ENCODE measurements at places on chromosomes 7 and 10.

DNA sequence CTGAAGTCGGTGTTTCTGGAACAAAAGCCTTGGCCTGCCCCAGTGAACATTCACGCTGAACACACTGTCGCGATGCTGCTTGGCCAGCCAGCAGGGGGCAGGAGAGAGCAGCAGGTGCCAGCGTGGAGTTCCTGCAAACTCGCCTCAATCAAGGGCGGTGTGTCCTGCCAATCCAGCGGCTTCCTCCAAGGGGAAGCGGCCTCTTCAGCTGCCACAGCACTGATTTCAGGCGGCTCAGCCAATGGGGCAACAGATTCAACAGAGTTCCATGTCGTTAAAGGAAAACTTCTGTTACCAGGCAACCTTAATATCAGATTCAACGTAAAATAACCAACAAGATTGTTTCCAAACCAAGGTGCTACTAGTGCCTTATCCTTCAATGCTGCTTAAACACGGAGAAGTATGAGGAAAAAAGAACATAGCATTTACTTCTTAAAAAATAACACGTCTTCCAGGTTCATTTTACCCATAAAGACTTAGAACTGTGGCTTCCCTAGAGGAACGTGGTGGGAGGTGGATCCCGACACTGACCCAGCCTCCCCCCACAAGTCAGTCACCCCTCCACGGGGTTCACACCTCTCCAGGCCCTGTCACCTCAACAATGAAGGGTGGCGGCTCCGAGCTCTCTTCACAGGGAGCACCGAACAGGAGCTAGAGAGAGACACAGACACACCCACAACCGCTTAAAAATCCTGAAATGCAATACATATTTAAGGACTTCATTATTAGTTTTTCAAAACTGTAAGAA is 178.2 kb downstream of the DIP2C start:
- peak; percentile 85 for DNase-seq

- DNase-seq, result no peak
These were observed 25.5 kb downstream of the RABGEF1 start for GRCh38 chr7:66766041-66766440.

- no peak for DNase-seq
These were observed 12.2 kb downstream of the SEPHS1 start for GRCh38 chr10:13335881-13336280.

GRCh38 chr10:35289198-35289597 is 47.1 kb upstream of the CCNY start:
- no peak for DNase-seq

- no peak for DNase-seq
These were observed 13.0 kb downstream of the TUBGCP2 start for GRCh38 chr10:133295426-133296320.

GRCh38 chr10:11528286-11528685 is 83.2 kb downstream of the USP6NL start:
- DNase-seq, result no peak

DNA sequence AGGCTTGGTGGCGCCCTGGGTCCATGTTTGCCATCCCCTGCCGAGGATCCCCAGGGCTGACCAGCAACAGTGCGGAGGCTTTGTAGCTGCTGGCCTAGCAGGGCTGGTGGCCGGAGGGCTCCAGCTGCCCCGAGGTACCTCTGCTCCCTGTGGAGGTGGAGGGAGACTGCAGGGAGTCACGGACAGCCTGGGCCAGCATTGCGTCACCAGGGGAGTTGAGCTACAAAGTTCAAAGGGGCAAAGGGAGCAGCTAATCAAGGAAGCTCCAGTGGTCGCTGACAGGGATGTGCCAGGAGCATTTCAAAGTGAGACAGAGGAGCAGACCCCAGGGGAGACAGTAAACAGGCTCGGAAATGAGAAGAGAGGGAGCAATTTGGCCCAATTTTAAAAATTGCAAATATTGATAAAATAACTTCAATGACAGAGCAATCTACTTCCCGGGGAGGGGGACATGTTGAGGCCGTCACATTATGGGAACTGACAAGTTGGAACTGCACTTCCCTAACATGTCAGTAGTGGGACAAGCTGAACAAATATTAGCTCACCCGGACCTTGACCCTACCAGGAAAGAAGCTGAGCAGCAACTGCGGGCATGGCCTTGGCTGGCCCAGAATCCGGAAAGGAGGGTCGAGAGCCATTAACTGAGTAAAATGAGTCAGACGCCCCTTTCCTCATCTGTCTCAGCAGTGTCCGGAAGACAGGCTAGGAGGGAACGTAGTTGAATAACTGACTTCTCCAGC is 39.4 kb downstream of the BTBD16 start:
- no peak for DNase-seq

- peak; percentile 67 for DNase-seq
These were observed 17.0 kb downstream of the FAM131B start for GRCh38 chr7:143345428-143345900.

DNA sequence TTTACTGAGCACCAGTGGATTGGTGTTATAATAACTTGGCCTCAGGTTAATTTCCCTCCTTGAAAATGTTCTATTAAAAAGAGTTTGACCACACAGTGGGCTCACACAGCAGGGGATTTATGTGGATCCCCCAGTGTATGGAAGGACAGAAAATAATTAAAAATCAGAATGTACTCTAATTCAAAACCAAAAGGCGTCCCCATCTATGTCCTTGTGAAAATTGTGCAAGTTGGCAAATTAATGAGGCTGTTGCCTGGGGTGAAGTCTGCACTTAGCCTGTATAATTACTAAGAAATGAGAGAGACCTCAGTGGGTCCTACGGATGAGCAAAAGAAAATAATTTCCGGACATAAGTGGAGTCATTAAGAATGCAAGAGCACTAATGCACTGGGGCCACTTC is 31.1 kb downstream of the PIK3CG start:
- no peak for DNase-seq

GRCh38 chr7:31368620-31369019 is 28.1 kb upstream of the NEUROD6 start:
- no peak for DNase-seq

- no peak for DNase-seq
These were observed 758.0 kb upstream of the LRRTM3 start for GRCh38 chr10:66167816-66168215.

GRCh38 chr7:100351657-100352058 is 6.3 kb upstream of the PILRB start:
- no peak for DNase-seq

DNA sequence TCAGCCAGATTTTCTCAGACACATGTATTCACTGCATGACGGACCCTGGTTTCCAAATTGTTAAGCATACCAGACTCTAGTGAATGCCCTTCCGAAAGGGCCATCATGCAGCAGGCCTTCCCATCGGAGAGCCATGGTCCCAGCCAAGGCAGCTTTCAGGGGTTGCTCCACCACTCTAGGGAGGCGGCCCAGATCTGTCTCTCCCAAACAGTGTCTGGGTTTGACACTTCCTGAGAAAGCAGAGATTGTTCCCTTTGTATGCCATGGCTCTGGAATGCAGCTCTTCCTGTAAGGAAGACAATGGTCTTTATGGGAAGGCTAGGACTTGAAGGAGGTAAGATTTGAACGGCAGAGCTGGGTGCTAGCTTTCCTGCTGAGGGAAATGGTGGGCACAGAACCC is 178.8 kb upstream of the BMPER start:
- no peak for DNase-seq

DNA sequence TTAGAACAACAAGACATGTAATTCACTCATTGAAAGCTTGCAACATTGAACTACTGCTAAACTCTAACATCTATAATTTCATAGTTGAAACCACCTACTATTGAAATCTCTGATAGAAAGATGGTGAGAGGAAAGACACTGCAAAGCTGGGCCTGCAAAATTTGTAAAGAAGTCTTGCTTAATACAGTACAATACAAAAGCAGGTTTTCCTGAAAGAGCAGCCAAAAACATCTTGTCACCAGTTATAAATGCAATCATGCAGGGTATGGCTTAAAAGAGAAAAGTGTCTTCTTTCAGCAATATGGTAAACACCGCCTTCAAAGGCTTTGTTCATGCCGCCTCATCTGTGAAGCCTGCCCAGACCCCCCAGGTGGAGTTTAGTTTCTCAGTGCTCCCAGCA is 109.2 kb downstream of the ANK3 start:
- no peak for DNase-seq

- no peak for DNase-seq
These were observed 9.5 kb downstream of the CALML3 start for GRCh38 chr10:5534051-5534821.

GRCh38 chr10:96299383-96299782 is 4.9 kb upstream of the DNTT start:
- no peak for DNase-seq

DNA sequence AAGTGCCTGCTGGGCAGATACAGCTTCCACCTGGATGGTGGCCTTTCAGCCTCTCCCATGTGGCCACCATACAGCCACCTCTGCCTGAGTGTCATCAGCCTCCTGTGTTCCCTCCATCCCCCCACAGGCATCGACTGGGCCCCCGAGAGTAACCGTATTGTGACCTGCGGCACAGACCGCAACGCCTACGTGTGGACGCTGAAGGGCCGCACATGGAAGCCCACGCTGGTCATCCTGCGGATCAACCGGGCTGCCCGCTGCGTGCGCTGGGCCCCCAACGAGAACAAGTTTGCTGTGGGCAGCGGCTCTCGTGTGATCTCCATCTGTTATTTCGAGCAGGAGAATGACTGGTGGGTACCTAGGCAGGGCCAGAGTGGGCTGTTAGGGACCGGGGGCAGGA is 13.4 kb downstream of the ARPC1B start:
- no peak for DNase-seq

DNA sequence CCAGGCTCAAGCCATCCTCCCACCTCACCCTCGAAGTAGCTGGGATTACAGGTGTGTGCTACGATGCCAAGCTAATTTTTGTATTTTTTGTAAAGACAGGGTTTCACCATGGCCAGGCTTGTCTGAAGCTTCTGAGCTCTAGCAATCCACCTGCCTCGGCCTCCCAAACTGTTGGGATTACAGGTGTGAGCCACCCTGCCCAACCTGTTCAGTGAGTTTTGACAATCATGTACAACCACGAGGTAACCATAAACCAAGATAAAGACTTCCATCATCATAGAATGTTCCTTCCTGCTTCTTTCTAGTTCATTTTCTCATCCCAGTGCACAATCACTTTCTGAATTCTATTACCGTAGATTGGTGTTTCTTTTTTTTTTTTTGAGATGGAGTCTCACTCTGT is 30.5 kb upstream of the MKRN1 start:
- no peak for DNase-seq

DNA sequence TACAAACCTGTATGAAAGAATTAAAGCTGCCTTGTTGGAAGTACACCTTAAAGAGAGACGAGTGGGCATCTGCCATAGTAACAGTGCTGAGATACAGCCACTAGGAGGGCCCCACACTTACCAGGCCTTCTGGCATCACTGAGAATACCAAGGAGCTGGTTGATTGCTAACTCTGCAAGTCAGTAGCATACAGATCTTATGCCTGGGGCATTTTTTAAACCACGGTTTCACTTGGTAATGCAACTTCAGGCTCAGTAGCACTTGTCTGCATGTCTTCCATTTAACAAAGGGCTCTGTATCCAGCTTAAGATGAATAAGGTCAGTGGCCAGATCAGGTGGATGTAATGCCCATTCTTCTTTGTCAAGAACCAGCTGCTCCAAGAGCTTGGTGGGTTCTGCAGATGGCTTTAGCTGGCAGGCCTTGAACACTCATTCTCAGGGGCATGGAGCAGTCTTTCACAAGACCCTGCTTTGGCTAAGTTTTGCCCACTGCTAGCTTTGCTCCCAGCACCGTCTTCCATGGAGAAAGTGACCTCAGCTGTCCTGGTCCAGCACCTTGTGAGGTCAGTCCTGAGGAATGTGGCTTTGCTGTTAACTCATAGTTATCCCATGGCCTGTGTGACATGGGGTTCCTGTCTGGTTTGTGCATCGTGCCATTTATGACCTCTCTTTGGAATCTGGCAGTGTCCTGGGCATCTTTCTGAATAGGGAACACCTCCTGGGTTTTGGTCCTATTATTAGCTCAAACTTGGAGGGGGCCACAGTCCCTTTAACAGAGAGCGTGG is 68.1 kb downstream of the BMPER start:
- no peak for DNase-seq

Measured in stimulated activated CD4-positive, alpha-beta T cell treated with anti-CD3 and anti-CD28 coated beads, Interleukin-12 subunit alpha, Interleukin-12 subunit beta, amount 100 ng/mL, for 48 hours (primary cell).